ENCODE measurements at places on chromosomes 13 and 19.
A peak's percentile ranks its signal among the peaks of the same experiment; 100 is the strongest.

DNA sequence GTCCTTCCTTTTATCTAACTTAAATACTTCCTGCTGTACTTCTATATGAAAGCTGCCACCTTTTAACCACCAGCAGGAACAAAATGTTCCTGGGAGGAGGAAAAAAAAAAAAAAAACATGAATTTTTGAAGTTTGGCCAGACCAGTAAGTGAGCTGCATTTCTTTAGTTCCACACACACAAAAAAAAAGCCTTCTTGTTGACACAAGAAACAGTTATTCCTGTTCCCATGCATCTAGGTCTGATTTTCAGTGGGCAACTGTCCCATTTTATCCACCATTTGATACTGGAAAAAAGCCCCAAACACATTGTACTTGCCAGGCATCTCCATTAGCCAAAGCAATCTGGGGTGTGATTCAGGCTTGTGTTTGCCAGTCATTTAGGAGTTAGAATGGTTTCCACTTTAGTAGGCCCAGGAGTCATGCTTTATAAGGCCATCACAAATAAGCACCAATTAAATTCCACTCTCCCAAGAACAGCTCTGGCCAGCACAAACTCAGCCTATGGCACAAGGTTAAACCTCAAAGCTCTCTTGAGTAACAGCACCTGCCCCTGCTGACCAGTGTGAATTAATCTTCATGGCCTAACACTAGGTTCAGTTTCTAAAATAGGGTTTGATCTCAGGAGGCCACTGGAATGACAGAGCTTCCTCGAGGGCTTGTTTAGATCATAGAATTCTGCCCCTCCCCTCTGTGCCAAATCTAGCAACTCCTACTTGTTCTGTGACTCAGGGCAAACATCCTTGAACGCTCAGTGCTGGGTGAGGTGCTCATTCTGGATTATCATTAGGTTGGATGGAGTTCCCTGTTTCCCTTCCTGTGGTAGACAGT, 67.1 kb downstream of the NUFIP1 start:
- H3K27ac ChIP-seq: peak overlapping the region; percentile 93
- H3K27me3 ChIP-seq: no peaks in the 10 kb centered on the region
- no peaks in the 10 kb centered on the region for H3K36me3 ChIP-seq
- peak; percentile 42 for DNase-seq

DNA sequence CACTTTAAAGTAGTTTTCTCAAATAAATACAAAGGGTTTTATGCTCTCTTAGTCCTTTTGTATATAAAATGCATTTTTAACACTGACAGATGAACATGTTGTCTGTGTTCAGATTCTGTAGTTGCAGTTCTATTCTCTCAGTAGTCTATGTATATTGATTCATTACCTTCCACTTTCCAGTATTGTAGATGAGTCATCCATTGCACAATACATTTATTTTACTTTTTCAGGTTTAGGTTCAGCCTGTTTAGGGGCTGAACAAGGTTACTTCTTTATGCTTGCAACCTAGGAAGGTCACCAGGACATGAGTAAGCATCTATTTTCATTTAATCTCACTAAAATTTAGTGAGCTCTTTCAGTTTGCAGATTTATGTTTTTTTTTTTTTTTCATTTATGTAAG, 173.6 kb downstream of the NALCN start:
- no peaks in the 10 kb centered on the region for H3K4me1 ChIP-seq
- DNase-seq: no peak
- no peak overlapping the region for H3K27ac ChIP-seq
- no peaks in the 10 kb centered on the region for H3K27me3 ChIP-seq
- no peak overlapping the region for H3K4me3 ChIP-seq
- H3K36me3 ChIP-seq: no peaks in the 10 kb centered on the region

DNA sequence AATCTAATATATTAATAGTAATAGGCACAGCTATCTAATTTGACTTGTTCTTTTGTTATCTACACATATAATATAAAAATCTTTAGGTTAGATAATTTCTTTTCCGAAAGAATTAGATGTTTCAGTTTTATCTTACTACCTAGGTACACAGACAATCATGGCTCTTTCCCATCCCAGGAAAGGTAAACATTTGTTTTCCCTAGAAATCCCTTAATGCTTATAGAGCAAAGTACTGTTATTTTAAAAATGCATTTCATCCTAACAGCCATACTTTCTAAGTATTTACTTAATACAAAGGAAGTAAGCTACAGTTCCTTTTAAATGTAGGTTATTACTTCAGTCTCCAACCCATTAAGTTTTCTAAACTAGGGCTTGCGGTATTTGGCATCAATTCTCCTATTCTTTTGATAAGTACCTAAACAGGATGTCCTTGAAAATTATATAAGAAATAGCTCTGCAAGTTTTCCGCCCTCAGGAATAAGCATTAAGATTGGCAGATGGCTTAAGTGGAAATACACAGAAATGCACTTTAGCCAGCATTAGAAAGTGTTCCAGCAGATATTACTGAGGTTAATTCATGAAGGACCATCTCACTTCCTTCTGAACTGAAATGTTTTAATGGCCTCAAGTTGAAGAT, 616.2 kb upstream of the SPRY2 start:
- H3K36me3 ChIP-seq: no peaks in the 10 kb centered on the region
- no peak overlapping the region for H3K4me3 ChIP-seq
- H3K4me1 ChIP-seq: no peaks in the 10 kb centered on the region

- no peaks in the 10 kb centered on the region for H3K4me1 ChIP-seq
- H3K27me3 ChIP-seq: no peaks in the 10 kb centered on the region
- peak overlapping the region; percentile 62 for H3K4me3 ChIP-seq
- peak overlapping the region; percentile 46 for H3K27ac ChIP-seq
- peak; percentile 80 for DNase-seq
- no peaks in the 10 kb centered on the region for H3K36me3 ChIP-seq
Observed at GRCh38 chr19:41225238-41226052, 6.4 kb downstream of the AXL start.

GRCh38 chr13:95660981-95661581, 15.9 kb upstream of the DNAJC3 start:
- H3K36me3 ChIP-seq: no peaks in the 10 kb centered on the region
- DNase-seq: no peak
- no peaks in the 10 kb centered on the region for H3K4me1 ChIP-seq

- peak overlapping the region; percentile 89 for H3K27ac ChIP-seq
- peak; percentile 88 for DNase-seq
- H3K4me1 ChIP-seq: peaks cover 31% of the 10 kb centered on the region
- H3K4me3 ChIP-seq: peak overlapping the region; percentile 94
- no peaks in the 10 kb centered on the region for H3K36me3 ChIP-seq
Observed at GRCh38 chr19:48963371-48964204, 1.5 kb upstream of the FTL start.

- no peak overlapping the region for H3K27ac ChIP-seq
- H3K4me3 ChIP-seq: no peak overlapping the region
- no peaks in the 10 kb centered on the region for H3K36me3 ChIP-seq
- H3K27me3 ChIP-seq: no peaks in the 10 kb centered on the region
- H3K4me1 ChIP-seq: no peaks in the 10 kb centered on the region
- DNase-seq: no peak
Observed at GRCh38 chr13:46116653-46117502, 12.0 kb upstream of the CPB2 start.

GRCh38 chr13:67094078-67094477, 136.1 kb downstream of the PCDH9 start:
- no peaks in the 10 kb centered on the region for H3K36me3 ChIP-seq
- H3K4me3 ChIP-seq: no peak overlapping the region
- H3K27ac ChIP-seq: no peak overlapping the region

GRCh38 chr19:4327252-4327876, 11.3 kb downstream of the STAP2 start:
- DNase-seq: peak; percentile 90
- H3K36me3 ChIP-seq: no peaks in the 10 kb centered on the region
- H3K4me3 ChIP-seq: peak overlapping the region; percentile 39
- no peak overlapping the region for H3K27ac ChIP-seq
- H3K4me1 ChIP-seq: no peaks in the 10 kb centered on the region

- H3K36me3 ChIP-seq: no peaks in the 10 kb centered on the region
- no peaks in the 10 kb centered on the region for H3K4me1 ChIP-seq
- DNase-seq: no peak
- H3K27ac ChIP-seq: no peak overlapping the region
Observed at GRCh38 chr13:43397111-43397510, 373.7 kb downstream of the DNAJC15 start.

DNA sequence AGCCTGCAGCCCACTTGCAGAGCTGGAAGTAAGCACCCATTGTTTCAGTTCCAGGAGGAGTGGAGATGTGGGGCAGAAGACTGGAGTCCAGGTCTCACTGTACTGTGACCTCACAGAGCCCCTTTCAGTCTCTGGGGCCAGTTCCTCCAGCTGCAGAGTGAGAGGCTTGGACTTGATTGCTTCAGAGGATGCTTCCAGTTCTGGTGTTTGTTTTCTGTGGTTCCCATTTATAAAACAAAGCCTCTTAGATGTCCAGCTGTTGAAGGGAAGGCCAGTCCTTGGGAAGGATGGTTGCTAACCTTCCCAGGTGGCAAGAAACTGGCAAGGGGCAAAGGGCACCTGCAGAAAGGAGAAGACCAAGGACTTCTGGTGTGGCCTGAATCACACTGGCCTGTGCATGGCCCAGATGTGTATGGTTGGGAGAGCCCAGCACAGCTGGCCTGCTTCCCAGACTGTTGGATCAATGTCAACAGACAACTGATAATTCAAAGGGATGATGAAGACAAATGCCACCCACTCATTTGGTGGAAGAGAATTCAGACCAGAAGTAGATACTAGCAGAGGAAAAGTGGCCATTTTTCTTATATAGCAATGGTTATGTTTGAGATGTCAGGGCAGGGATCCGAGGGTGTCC, 218.5 kb downstream of the ZNF536 start:
- H3K27ac ChIP-seq: no peak overlapping the region
- H3K4me3 ChIP-seq: no peak overlapping the region
- no peaks in the 10 kb centered on the region for H3K4me1 ChIP-seq
- DNase-seq: no peak
- H3K36me3 ChIP-seq: no peaks in the 10 kb centered on the region

DNA sequence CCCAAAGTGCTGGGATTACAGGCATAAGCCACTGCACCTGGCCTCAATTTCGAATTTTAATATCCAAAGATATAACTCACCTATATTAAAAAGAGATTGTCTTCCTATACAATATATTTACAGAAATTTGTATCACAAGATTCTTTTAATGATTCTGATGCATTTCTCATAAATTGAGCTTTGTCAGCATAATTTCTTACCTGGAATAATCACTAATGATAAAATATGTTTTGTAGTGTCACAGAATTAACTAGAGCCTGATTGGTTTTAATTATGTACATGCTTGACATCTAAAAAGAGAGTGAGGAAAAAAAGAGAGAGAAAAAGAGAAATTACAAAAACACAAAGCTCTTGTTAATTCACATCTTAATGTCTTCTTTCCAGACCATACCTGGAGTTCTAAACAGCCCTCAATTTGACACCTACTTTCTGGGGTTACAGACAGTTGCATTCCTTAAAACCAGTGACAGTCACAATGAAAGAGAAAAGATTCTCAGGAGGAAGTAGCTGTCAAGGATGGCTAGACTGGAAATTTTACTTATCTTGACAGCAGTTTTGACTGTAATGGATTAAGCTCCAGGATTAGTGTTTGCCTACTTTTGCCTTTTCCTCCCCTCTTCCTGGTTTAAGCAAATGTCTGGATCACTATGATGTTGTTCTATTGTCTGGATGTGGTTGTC, 214.4 kb downstream of the SPRY2 start:
- no peaks in the 10 kb centered on the region for H3K27me3 ChIP-seq
- no peak overlapping the region for H3K27ac ChIP-seq

DNA sequence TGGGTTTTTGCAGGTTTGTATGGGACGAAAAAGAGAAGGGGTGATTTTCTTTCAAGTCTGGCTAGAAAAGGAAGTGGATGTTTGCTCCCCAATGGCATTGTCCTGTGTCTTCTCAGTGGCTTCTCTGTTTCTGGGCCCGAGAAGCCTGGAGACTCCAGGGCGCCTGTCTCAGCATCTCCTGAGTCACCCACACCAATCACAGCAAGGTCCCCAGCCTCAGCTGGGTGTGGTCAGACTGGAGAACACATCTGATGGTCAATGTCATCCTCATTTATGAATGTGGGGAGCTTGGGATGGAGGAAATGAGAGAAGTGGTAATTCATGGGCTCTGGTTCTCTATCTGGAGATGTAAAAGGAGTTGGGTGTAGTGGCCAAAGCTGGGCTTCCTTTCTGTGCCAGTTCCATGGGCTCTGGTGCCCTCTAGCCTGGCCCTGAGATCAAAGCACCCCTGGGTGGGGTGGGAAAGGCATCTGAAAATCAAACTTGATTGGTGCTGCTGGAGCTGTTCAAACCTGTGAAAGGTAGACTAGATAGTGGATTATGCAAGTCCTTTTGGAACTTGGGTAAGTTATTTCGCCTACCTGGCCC, 13.4 kb downstream of the RASL11A start:
- H3K36me3 ChIP-seq: no peaks in the 10 kb centered on the region
- H3K27me3 ChIP-seq: no peaks in the 10 kb centered on the region
- no peak overlapping the region for H3K27ac ChIP-seq
- H3K4me1 ChIP-seq: no peaks in the 10 kb centered on the region
- no peak overlapping the region for H3K4me3 ChIP-seq

DNA sequence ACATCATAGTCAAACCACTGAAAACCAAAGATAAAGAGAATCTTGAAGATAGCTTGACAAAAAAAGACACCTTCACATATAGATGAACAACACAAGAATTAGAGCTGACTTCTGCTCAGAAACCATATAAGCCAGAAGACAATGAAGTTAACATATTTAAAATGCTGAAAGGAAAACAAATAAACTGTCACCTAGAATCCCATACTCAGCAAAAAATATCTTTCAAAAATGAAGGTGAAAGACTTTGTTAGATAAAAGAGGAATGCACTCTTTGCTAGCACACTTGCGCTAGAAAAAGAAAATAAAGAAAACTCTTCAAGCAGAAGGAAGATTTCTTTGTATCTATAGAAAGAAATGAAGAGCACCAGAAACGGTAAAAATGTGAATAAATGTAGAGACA, 49.5 kb downstream of the PARP4 start:
- H3K4me3 ChIP-seq: no peak overlapping the region
- no peaks in the 10 kb centered on the region for H3K27me3 ChIP-seq
- H3K4me1 ChIP-seq: no peaks in the 10 kb centered on the region
- no peak overlapping the region for H3K27ac ChIP-seq

DNA sequence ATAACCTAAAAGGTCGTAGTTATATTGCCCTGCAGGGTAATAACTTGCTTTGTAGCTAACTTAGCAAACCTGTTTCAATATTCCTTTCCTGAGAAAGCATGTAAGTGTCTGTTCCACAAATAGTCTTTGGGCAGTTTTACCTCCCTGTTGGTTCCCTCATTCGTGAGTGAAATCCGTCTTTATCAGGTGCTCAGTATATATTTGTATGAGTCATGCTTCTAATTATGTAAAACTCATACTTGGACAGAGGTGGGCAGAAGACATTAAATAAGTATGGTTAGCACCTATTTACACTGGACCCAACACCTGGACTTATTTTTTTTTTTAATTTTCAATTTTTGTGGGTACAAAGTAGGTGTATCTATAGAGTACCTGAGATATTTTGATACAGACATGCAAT, 44.9 kb upstream of the MEDAG start:
- no peaks in the 10 kb centered on the region for H3K27me3 ChIP-seq
- no peak overlapping the region for H3K4me3 ChIP-seq
- H3K27ac ChIP-seq: no peak overlapping the region
- H3K4me1 ChIP-seq: peaks cover 26% of the 10 kb centered on the region

GRCh38 chr19:1618157-1619093, 13.2 kb upstream of the UQCR11 start:
- H3K36me3 ChIP-seq: no peaks in the 10 kb centered on the region
- DNase-seq: no peak
- H3K4me1 ChIP-seq: no peaks in the 10 kb centered on the region
- H3K27ac ChIP-seq: no peak overlapping the region
- no peaks in the 10 kb centered on the region for H3K27me3 ChIP-seq
- H3K4me3 ChIP-seq: no peak overlapping the region

GRCh38 chr13:99590519-99591011, 89.3 kb downstream of the TM9SF2 start:
- H3K4me1 ChIP-seq: peaks cover 5% of the 10 kb centered on the region
- no peak for DNase-seq

GRCh38 chr19:44626048-44626624, 12.8 kb downstream of the IGSF23 start:
- H3K36me3 ChIP-seq: no peaks in the 10 kb centered on the region
- peak overlapping the region; percentile 44 for H3K27ac ChIP-seq
- no peak for DNase-seq
